Stimulated activated CD8-positive, alpha-beta memory T cell treated with anti-CD3 and anti-CD28 coated beads, Interleukin-2, amount 100 ng/mL, for 48 hours (primary cell): ENCODE measurements at places on chromosomes 7 and 10.

- no peak for DNase-seq
These were observed 57.1 kb upstream of the GRID1 start for GRCh38 chr10:86423739-86424138.

GRCh38 chr10:27815846-27816245 is 70.2 kb upstream of the MKX start:
- DNase-seq, result no peak

DNA sequence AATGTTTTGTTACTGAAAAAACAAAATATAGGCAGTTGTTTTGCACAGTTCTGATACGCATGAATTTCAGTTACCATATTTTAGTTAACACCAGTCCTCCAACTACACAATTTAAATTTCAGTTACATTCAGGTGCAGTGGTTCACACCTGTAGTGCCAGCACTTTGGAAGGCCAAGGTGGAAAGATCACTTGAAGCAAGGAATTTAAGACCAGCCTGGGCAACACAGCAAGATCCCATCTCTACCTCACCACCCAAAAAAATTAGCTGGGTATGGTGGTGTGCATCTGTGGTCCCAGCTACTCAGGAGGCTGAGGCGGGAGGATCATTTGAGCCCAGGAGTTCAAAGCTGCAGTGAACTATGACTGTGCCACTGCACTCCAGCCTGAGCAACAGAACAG is 45.3 kb downstream of the ABI1 start:
- DNase-seq, result no peak

DNA sequence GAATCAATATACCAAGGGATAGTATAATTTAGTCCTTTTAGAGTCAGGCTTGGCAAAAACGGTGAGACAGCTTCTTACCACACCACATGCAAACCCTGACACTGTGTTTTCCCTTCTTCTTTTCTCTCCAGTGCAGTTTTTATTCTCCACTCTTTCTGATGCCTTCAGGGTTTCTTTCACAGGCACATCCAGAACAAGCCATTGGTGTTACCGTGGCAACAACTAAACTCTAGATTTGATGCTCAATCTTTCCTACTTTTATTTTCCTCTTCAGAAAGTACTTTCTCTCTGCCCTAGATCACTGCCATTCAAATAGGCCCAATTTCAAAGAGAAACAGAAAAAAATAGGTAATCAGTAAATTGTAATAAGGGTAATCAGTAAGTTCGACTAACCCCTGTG is 469.8 kb upstream of the POT1 start:
- DNase-seq, result no peak
